ENCODE measurements at places on chromosomes 7 and 10.
A peak's percentile ranks its signal among the peaks of the same experiment; 100 is the strongest.

- DNase-seq: no peak
These were observed 127.6 kb downstream of the TNS3 start for GRCh38 chr7:47454069-47454973.

DNA sequence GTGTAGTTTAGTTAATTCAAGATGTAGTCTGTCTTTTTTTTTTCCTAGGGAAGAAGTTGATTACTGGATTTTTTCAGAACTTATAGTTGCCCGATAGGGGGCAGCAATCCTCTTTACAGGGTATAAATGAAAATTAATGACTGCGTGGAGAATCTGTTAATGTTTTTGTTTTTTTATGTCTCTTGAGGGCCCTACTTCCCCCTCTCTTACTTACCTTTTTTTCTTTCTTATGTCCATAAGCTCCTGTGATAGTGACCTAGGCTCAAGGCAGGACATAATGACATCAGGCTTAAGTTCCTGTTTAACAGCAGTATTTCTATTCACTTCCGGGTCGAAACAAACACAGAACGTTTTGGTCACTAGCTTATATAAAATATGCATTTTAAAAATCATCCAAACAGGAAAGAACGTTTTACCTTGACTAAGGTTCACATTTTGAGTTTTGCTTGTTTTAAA, 18.8 kb downstream of the CDC123 start:
- DNase-seq: peak; percentile 41

DNA sequence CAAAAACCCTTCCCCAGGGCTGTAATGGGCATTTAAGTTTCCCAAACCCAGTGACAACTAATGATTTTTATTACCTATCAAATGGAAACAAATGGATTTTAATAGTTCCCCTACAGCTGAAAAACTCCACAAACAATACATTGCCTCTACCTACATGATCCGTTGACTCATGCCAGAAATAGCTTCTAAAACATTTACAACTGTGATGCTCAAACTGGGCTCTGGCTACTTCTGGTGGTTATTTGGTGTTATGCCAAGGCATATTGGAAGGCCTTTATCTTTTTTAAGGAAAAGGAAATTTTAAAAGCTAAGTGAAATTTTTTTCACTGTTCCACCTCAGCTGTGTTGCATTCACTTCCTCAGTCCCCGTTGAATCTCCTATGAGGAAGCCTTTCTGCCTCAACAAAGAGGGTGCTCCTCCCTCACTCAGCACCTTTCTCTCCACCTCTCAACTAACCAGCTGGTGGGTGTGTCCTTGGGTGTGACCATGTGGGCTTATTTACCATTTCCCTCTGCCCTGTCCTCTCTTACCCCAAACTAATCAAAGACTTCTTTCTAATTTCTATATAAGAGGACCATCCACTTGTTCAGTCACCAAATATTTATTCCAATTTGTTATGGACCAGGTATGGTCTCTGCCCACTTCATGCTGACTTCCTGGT, 82.9 kb downstream of the PRTFDC1 start:
- DNase-seq: no peak

GRCh38 chr7:143936087-143937009, 1.3 kb downstream of the OR2F2 start:
- DNase-seq: no peak

- DNase-seq: no peak
These were observed 28.6 kb downstream of the VCL start for GRCh38 chr10:74026428-74027015.

- DNase-seq: no peak
These were observed 213.6 kb downstream of the RPS24 start for GRCh38 chr10:78247266-78247665.

GRCh38 chr10:14787938-14788337, 13.2 kb upstream of the FAM107B start:
- DNase-seq: no peak

GRCh38 chr7:54546081-54546985, 4.2 kb downstream of the VSTM2A start:
- no peak for DNase-seq

All from central memory CD4-positive, alpha-beta T cell (primary cell).